RPMI8226 (cell line): ENCODE measurements at places on chromosomes 6 and 20.

- DNase-seq, result no peak
Observed at GRCh38 chr20:46898423-46898822, 3.8 kb downstream of the EYA2 start.

GRCh38 chr20:47885909-47886453, 100.7 kb upstream of the SULF2 start:
- no peak for DNase-seq

GRCh38 chr6:167963589-167964057, 33.8 kb upstream of the KIF25 start:
- DNase-seq, result no peak

DNA sequence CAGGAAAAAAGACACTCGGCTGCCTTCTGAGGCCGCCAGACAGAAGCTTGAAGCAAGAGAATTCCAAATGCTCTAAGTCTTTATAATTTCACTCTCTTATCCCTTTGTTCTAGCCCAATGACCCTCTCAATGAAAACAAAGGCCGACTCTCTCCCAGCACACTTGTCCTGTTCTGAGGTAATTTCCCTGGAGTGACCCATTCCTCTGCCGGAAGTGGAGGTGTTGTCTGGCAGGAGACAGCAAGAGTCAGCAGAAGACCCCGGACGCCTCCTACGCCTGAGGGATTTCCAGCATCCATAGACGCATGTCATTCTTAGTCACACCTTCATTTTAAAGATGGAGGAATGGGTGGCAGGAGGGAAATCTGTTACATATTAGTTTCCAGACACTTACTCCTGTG, 110.3 kb downstream of the SOD2 start:
- no peak for DNase-seq

GRCh38 chr6:69775941-69776340, 20.9 kb downstream of the LMBRD1 start:
- DNase-seq, result no peak

DNA sequence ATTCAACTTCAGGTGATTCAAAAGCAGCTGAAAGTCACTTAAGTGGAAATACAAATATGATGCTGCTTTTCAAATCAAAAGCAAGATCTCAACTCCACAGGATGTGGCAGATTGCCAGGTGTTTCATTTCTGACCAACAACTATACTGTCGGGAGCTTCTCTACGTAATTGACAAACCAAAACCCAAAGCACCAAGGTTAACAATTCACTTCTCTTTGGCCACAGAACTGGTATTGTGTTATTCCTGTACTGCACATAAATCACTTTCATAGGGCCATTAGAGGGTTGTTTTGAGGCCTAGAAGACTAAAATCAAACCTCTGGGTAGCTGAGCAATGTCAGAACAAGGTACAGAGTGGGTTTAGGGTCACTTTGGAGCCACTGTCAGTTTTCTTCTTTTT, 169.7 kb downstream of the HAO1 start:
- DNase-seq, result peak; percentile 86

GRCh38 chr6:3990692-3991491, 88.0 kb downstream of the FAM217A start:
- peak; percentile 91 for DNase-seq

GRCh38 chr20:10625641-10626040, 48.2 kb downstream of the JAG1 start:
- DNase-seq, result no peak

DNA sequence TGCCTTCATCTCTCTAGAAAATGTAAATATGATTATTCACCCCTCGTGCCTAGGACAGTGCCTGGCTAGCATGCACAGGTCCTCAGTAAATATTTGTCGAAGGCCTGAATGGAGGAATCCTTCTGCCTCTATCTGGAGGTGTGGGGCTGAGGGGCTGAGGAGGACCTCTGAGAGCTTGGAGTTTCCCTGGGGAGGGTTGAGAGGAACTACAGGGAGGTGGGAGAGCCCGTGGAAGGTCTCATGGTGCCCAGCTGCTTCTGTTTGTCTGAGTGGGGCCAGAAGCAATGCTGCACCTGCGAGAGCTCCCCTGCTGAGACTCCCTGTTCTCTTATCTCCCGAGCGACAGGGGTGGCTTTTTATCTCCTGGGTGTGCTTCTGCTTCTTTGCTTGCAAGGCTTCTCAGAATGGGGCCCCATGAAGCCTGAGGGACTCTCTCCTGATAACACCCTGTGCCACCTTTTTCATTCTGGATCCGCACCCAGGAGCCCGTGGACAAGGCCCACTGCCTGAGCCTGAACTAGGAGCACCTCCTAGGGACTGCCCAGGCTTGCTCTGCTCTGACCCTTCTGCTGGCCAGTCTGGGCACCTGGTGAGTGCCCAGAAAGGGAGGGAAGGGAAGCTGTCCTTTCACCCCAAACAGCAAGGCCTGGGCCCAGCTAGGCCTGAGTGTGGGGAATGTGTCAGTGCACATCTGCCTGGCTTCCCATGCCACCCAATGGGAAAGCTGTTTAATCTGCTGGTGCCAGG, 2.4 kb downstream of the SLC29A1 start:
- DNase-seq, result no peak

DNA sequence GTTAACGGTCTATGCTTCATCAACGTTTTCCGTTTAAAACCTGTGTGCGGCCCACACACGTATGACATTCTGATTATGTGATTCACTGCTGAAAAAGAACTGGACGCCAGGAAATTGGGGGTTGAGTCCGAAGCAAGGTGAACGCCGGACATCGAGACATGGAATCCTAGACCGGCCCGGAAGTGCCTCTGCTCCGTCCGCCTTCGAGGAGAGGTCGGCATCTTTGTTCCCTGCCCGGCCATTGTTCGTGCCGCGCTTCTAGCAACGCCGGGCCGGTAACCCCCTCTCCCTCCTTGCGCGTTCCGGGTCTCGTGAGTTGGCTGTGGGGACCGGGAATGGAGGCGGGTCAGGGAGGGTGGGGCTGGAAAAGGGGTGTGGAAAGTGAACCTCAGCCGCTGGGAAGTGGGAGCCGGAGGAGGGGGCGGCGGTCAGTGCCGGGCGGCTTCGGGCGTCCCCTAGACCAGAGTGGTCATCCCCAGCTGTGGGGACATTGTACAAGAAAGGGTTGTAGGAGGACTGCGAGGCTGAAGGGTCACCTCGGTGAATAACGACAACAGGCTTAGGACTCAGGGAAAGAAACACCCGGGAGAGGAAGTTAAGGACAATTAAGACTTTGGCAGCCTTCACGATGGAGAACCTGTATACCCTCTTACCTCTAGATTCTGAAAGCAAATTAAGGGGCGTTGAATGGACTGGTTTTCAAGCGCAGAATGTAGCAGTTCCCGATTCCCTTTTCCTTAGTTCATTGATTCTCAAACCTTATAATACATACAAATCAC, at the start of gene ZSCAN9:
ZSCAN9 (plus strand) TSS at position 220 of the 779 bp plus-strand sequence. CDS start 1,810 bp downstream, outside the sequence.
- peak; percentile 90 for DNase-seq

DNA sequence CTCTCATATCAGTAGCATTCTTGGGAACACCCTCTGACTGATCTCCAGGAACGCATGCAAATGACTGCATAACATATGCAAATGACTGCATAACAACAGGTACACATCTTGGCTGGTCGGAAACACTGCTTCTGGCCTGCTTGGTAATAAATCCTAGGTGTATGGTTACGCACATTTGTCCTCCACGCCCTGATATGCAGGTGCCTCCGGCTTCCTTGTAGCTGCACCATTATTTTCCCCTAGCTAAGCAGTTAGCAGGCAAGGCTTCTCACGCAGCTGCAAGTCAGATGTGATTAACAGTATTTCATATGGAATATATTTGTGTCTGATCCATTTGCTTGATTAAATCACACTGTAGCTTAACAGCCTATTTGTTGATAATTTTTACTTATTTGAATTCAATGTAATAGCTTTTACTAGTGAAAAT, 5.9 kb downstream of the RPS6KA2 start:
- peak; percentile 83 for DNase-seq

- DNase-seq, result no peak
Observed at GRCh38 chr6:51839726-51840374, 247.6 kb downstream of the PKHD1 start.

- DNase-seq, result no peak
Observed at GRCh38 chr20:23360531-23360930, 1.5 kb upstream of the GZF1 start.

DNA sequence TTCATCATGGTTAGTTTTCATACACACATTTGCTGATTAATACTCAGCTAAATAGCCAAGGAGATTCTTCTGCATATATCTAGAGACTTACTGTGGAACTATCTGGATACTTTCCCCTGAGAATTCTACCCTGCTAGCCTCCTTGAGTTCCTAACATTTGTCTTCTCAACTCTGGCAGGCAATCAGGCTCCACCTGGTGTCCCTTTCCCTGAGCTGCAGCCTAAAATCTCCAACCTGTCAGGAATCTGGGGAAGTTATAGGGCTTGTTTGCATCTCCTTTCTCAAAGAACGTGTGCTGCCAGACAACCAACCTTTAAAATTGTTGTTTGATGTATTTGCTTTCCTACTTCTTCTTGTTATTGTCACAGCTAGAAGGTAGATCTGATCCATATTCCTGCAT, 73.4 kb downstream of the FUT9 start:
- DNase-seq, result no peak

DNA sequence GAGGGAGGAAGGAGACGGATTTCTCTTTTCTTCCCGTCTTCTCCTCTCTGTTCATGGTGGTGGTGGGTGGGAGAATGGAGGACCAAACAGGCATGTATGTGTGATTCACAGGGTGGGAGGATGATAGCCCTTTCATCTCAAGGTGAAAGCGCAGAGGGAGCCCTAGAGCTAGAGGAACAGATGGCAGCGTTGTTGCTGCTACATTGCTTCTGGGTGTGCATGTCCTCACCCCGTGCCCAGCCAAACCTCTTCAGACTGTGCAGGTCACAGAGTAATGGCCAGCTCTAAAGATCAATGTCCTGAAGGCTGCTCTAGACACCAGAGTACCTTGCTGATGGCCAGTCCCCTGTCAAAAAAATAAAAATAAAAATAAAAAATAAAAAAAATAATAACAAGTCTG, 301.8 kb downstream of the TBC1D7 start:
- DNase-seq, result no peak

GRCh38 chr20:24842918-24843715, 106.0 kb upstream of the CST7 start:
- DNase-seq, result peak; percentile 94

GRCh38 chr20:62021793-62022385, 43.8 kb downstream of the TAF4 start:
- DNase-seq, result no peak

DNA sequence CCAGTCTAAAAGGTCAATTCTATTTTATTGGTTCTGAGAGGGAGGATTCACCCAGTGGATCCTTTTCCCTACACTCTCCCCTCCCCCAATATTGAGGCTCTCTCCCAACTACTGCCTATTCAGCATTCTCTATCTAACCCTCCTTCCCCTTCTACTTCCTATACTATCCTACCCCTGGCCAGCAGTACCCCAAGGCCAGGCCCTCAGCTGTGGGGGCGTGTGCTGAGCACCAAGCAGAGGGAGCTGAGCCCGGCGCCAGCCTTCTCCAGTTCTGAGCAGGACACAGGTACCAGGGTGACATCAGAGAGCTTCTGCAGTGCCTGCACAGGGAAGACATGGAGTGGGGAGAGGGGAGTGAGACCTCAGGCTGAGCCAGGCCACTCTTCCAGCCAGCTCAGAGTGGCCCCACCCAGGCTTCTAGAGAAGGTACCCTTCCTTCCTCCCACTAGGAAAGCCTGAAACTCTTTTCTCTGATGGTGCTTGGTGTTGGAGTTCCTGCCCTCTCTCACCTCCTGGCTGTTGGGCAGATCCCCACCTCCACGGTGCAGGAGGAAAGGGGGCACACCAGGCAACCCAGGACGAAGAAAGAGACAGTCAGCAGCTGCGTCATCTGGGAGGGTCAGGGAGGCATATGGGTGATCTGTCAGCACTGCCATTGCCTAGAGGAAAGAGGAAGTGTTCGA, 1.9 kb downstream of the DDAH2 start:
- peak; percentile 91 for DNase-seq
